ENCODE measurements at places on chromosomes 6 and 20.
A peak's percentile ranks its signal among the peaks of the same experiment; 100 is the strongest.

GRCh38 chr6:56695702-56696101, 53.0 kb upstream of the DST start:
- DNase-seq: no peak

DNA sequence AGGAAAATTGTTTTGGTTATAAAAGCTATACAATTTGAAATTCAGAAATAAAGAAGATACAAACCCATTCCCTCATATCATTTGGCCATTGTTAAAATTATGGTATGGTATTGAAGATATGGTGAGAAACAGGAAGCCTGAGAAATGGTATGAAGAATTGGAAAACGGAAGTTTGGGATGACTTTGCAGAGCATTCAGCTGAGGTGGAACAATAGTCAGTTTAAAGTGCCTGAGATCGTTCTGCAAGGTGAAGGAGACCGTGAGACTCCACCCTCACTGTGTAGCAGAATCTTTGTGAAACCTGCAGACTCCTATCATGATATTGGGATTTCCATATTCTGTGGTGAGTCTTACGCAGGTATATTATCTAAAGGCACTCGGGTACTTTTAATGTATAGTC, 97.3 kb downstream of the ADGRB3 start:
- no peak for DNase-seq

DNA sequence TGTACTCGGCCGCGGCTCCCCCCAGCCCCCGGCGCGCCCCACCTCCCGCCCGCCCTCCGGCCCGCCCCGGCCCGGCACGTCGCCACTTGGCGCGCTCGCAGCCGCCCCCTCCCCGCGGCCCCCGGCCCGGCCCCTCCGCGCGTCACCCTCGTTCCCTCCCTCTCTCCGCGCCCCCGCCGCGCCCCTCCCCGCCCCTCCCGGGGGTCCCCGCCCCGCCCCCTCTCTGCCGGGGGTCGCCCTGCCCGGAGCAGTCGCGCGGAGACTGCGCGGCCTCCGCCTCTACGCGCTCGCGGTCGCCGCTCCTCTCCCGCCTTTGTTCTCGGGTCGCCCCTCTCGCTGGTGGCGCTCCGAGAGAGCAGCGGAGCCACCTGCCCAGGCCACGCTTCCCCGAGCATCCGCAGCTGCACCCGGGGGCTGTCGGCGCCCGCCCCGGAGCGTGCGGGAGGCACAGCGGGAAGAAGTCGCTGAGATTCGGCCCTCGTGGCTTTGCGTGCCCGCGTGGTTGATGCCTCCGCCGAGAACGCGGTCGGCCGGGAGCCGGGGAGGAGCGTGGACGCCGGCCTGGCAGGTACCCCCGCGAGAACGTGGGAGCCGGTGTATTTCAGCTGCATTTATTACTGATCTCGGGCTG, at the start of gene PHF10:
TSS of gene PHF10 (minus strand) at position 7 of the 631 bp plus-strand sequence. CDS start 569 bp downstream, outside the sequence.
- DNase-seq: peak; percentile 60

- no peak for DNase-seq
Measured at GRCh38 chr6:132115714-132116366, 164.7 kb upstream of the CCN2 start.

DNA sequence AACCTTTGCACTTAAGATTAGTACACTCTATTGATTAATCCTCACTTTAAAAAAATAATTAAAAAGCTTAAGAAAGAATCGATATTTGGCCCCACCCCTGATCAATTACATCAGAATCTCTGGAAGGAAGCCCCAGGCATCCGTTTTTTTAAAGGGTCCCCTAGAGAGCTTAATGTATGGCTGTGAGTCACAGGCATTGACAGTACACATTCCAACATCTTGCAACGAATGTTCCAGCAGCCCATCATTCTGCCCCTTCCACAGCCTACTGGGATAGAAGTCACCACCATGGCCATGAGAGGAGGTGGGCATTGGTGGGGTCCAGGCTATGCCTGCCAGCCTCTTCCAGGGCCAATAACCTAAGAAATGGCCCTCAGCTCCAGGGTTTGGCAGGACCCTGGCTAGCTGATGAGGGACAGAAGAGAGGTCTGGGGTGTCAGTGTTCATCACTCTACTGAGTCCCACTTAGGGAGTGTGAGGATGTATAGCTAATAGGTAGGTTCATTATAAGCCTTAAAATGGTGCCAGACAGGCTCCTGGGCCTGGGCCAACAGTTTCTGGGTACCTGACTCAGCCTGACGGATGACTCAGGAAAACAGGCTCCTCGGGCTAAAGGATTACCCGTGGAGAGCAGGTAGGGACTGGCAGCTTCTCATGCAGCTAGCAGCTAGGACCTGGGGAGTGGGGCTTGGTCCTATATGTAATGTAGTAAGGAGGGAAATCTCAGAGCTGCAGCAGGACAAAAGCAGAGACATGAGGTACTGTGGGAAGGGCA, 40.4 kb downstream of the MDGA1 start:
- no peak for DNase-seq

- no peak for DNase-seq
Measured at GRCh38 chr6:11812951-11813350, 34.3 kb upstream of the ADTRP start.

GRCh38 chr6:88631830-88632229, 331.6 kb downstream of the RNGTT start:
- no peak for DNase-seq

GRCh38 chr6:150324044-150324443, 44.8 kb upstream of the IYD start:
- DNase-seq: no peak

DNA sequence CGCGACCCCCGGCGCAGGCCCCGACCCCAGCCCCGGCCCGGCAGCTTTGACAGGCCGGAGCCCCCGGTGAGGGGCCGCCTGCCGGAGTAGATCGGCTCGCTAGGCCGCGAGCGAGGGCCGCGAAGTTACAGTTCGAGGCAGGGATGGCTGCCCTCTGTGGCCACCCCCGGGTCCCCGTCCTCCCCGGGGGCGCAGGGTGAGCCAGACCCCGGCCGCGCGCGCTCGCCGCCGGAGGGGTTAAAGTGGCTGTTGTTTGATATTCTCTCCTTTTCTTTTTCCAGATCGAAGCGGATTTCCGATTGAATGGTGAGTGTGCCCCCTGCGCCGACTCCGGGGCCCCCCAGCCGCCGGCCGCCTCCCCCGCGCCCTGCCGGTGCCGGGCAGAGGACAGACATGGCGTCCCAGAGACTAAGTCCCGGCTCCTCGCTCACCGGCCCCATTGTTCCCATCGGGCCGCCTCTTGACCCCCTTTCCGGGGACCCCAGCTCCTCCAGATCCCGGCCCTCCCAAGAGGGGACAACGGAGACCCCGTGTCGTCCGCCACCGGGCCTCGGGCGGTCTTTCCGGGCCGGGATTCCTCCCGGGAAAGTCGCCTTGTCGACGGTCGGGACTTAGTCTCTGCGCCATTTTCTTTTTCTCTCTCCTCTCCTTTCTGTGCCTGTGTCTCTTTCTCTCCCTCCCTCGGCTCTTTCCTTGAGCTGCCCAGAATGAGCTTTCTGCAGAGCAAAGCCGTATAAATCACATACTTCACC, 704 bp downstream of the TOP1 start:
- peak; percentile 30 for DNase-seq

DNA sequence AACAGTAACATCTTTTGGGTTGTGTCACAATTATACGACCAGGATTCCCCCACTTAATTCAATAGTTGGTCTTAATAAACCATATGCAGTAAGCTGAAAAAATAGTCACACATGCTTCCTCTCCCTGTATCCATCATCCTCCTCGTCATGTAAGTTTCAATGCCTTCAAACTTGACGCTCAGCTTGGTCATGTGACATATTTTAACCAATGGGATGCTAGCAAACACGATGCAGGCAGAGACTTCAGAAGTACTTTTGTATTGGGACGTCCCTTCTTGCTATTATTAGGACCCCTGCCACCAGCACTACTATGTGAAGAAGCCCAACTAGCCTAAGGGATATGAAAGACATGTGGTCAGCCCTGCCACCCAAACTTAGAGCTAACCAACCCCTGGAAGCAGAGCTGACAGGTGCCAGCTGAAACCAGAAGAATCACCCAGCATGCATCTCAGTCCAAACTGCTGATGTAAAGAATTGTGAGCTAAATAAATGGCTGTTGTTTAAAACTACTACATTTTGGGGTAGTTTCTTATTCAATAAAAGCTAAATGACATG, 49.3 kb downstream of the CGA start:
- no peak for DNase-seq

DNA sequence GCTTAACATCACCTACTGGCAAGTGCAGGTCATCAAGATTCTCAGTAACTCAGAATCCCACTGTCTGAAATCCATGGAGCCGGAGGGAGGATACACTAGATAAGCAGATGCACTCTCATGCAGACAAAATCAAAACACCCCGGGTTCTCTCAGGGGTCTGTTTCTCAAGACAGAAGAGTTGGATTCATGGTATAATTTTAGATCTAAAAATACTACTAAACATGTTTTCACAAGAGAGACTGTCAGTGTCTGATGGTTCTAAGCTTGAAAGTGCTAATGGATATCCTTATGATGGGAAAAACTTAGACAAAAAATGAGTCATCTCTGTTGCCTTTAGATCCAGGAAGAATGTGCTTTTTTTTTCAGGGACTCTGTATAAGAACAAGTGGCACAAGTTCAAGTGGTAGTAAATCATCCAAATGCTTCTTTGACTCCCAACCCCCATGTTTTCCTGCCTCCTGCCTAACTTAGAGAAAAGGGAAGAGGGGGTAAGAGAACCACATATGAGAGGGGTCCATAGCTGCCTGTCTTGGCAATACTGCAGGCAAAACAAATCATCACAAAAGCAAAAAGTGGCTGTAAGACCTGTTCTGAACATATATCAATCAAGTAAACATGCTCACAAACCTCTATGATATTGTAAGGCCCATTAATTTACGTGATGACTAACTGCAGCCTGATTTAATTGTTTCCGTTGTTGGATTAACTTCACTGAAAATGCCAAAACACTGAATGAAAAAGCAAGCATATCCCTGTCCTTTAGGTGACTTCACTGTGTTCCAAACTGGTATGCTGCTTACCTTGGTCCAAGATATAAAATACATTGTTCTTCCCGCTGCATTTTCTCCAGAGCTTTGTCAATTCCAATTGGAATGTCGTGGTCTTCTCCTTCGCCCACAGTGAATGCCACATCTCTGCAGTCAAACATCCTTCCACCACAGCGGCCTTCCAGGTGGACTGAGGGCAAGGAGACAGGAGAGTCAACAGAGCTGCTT, 84.0 kb upstream of the TULP1 start:
- DNase-seq: no peak

DNA sequence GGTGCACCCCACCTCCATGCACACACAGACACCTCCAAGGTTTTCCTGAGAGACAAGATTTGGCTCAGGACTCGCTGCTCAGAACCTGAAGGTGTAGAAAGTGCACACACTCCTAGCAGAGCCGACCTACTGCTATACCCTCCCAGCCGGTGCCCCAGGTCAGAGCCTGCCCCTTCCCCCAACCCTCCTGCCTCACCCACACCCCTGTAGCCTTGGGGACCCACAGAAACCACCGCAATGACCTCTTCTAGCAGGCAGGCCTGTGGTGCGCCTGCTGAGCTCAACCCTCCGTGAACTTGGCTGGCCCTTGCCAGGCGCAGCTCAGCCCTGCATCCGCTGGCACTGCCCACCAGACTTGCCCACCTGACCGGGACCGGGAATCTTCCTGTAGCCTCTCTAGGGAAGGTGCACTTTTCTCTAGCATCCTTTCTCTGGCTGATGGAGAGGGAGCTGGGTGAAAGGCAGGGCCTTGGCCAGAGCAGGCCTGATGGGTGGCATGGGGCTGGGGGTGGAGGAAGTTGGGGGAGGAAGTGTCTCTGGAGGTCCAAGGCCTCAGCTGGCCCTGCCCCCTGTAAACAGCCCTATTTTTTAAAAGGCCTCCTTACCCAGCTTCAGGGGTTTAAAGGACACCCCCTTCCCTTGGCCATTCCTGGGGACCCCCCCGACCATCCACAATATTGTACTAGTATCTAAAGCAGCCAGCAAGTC, 36.9 kb upstream of the SLCO4A1 start:
- DNase-seq: no peak

DNA sequence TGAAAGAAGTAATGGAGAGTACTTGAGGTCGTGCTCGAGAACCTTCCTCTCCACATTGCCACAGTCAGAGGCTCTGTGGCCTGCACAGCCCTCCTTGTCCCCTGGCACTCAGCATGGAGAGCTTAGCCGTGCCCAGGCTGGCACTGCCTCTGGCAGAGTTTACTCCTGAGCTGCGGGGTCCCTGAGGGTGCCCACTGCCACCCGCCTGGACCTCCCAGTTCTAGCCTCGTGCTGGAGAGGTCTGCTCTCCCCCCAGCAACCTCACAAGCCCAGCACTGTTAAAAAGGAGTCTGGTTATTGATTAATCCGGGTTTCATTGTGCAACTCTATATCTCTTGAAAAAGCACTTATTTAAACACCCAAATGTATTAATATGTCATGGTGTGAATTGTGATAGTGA, 226.8 kb downstream of the TMEM242 start:
- no peak for DNase-seq

GRCh38 chr6:15259766-15260098, 13.9 kb downstream of the JARID2 start:
- DNase-seq: no peak

- no peak for DNase-seq
Measured at GRCh38 chr6:128078276-128078675, 177.4 kb upstream of the THEMIS start.

DNA sequence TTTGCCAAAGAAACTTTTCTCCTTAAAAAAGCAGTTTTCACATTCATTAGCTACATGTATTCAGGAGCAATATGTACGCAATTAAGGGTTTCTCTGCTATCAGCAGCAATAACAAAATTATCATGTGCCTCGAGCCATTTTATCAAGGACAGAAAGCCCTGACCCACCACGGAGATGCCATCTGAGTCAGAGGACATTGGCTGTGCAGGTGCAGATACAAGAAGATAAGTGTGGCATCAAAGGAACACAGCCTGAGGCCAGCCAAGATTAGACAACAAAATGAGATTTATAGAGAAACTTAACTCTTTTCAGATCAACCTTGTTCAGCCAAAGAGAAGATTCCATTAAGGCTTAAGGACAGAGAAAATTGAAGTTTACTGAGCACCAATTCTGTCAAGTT, 115.2 kb upstream of the LGSN start:
- no peak for DNase-seq

- no peak for DNase-seq
Measured at GRCh38 chr6:103983011-103983410, 876.7 kb downstream of the HACE1 start.

GRCh38 chr6:117548797-117549301, 53.5 kb downstream of the GOPC start:
- DNase-seq: peak; percentile 47

- no peak for DNase-seq
Measured at GRCh38 chr6:36685926-36686667, 7.6 kb downstream of the CDKN1A start.

GRCh38 chr6:106085984-106086813, at the start of gene PRDM1:
PRDM1 (plus strand) TSS chr6:106086336; CDS start chr6:106086554, 218 bp downstream.
- DNase-seq: peak; percentile 79

GRCh38 chr20:32917191-32917950, 58.6 kb downstream of the EFCAB8 start:
- no peak for DNase-seq

- peak; percentile 50 for DNase-seq
Measured at GRCh38 chr6:110528101-110528929, 51.9 kb upstream of the SLC22A16 start.
